ENCODE measurements at places on chromosomes 11 and 22.
A peak's percentile ranks its signal among the peaks of the same experiment; 100 is the strongest.

DNA sequence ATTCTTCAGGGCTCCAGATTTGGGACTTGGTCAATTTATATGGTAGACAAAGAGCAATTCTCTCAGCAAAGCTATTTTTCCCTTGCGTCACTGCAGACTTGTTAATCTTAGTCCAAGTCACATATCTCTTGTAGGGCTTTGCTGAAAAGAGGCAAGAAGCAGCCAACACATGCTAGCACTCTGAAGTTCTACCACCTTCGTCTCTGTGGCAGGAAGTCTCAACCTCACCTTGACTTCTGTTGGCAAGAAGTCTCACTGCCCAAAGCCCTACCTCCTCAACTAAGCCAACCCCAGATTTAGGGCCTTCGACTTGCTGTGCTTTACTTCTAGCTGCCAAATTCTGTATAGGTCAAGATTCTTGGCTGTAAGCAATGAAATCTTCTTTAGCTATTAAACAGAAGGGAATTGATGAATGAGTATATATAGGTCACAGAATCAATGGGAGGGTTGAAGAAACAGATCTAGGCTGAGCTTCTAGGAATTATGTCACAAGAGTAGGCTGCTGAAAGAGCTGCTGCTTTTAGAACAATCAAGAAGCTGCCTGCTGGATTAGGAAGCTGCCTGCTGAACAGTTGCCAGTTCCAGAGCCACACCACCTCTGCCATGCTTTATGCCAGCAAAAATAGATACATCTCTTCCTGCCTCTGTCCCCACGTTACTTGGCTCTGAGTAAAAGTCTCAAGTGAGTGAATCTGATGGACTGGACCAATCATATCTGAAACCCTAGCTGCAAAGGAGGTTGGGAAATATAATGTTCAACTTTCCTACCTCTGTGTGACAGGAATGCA lies 17.6 kb upstream of the NCR3LG1 start:
- DNase-seq: no peak

GRCh38 chr11:74357449-74357848 lies 40.8 kb downstream of the PGM2L1 start:
- no peak for DNase-seq

GRCh38 chr11:117868088-117868487 lies 8.4 kb downstream of the FXYD6 start:
- DNase-seq: no peak

- DNase-seq: no peak
Observed at GRCh38 chr11:34268906-34269430, 88.8 kb downstream of the ABTB2 start.

DNA sequence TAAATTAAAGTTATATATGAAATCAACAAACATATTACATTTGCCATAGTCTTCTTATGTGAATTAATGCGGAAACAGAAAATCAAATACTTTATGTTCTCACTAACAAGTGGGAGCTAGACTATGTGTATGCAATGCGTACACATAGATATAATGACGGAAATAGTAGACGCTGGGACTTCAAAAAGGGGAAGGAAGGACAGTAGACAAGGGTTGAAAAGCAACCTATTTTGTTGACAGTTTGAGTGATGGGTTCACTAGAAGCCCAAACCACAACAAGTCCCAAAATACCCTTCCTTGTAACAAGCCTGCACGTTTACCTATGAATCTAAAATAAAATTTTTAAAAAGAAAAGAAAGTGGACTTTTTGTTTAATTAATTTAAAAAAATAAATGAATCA lies 430.8 kb upstream of the CNTN5 start:
- DNase-seq: no peak

GRCh38 chr11:46741600-46742484 lies 22.8 kb downstream of the F2 start:
- no peak for DNase-seq

- no peak for DNase-seq
Observed at GRCh38 chr11:10892250-10892649, 34.4 kb upstream of the ZBED5 start.

DNA sequence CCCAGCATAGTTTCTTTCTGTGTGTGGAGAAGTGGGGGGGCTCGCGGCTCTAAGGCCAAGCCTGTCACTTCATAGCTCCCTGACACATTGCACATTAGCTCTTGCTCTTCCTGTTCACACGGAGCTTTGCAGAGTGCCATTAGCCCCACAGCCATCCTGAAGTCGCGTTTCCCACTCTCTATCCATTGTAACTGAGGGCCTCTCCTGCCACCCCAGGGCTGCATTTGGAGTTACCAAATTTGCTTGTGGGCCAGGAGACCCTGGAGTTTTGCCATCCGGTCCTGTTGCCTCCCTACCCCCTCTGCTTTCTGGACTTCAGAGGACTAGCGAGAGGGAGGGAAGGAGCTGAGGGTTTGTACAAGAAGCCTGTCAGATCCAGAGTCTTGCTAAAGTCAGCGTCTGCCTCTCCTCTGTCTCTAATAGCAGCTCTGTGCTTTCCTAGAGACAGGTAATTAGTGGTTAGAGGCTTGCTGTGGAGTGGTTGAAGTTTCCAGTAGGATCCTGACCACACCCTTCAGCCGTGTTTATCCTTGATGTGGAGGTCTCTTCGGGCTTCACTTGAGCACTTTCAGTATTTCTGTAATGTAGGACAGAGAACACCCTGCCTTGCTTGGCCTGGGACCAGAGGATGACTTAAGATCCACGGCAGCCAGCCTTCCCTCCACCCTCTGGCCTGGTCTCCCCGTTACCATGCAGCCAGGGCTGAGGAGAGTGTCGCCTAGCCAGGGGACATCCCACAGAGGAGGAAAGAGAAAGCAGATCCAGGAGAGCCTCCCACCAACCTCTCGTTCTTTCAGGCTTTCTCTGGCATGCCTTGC lies 14.1 kb downstream of the DCPS start:
- DNase-seq: no peak

GRCh38 chr11:77883775-77884174 lies 62.8 kb downstream of the AAMDC start:
- DNase-seq: no peak

DNA sequence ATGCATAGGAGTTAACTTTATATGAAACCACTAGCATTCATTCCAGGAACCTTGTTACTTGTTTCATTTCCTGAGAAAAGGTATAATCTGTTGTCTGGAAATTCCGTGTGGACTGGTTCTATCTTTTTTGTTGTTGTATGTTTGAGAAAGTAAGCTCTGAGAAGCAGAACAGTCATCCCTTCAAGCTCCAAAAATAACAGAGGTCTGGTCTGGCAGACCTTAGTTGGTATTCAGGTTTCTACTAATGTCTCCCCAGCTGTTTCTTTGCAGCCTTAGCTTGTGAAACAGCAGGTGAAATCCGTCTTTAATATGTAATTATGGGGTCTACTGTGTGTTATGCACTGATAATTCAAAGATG lies 2.4 kb downstream of the RNF121 start:
- DNase-seq: no peak

GRCh38 chr11:69594481-69594880 lies 46.5 kb upstream of the CCND1 start:
- no peak for DNase-seq

- no peak for DNase-seq
Observed at GRCh38 chr11:40170078-40170477, 1289.4 kb downstream of the LRRC4C start.

GRCh38 chr11:120969993-120970392 lies 53.9 kb upstream of the TBCEL start:
- no peak for DNase-seq

DNA sequence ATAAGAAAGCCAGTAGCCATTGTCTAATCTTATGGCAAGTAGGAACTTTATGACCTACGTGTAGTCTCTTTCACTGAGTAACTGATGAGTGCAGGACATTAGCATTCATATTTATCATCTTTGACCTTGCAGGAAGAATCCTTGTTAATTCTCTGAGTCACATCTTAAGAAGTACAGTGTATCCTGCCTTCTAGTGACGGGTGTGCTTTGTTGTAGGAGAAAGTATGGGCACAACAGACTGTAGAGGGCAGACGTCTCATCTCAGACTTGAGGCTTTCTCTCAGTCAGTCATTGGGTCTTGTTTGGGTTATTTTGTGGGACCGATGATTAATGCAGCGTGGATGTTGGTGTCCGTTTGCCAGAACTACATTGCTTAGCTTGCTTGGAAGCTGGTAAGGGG lies 6.8 kb downstream of the RNF214 start:
- DNase-seq: no peak

- DNase-seq: no peak
Observed at GRCh38 chr11:21794306-21794705, 398.6 kb upstream of the ANO5 start.

DNA sequence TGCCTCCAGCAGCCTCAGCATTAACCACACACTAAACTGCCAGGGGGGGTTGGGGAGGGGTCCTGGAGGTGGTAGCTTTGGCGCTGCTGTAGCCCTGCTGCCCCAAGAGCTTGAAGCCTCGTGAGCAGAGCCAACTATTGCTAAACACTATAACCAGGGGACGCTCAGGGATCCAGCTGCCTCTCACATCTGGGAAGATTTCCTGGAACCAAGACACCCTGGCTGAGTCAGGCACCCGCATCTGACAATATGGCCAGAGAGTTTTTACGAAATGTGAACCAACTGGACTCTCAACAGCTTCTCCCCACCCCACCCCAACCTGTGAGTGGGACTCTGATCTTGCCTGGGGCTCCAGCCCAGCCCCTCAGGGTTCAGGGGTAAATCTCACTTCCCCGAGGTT lies 14.3 kb downstream of the C1QTNF6 start:
- no peak for DNase-seq

- no peak for DNase-seq
Observed at GRCh38 chr22:24578355-24579257, 14.3 kb downstream of the LRRC75B start.

DNA sequence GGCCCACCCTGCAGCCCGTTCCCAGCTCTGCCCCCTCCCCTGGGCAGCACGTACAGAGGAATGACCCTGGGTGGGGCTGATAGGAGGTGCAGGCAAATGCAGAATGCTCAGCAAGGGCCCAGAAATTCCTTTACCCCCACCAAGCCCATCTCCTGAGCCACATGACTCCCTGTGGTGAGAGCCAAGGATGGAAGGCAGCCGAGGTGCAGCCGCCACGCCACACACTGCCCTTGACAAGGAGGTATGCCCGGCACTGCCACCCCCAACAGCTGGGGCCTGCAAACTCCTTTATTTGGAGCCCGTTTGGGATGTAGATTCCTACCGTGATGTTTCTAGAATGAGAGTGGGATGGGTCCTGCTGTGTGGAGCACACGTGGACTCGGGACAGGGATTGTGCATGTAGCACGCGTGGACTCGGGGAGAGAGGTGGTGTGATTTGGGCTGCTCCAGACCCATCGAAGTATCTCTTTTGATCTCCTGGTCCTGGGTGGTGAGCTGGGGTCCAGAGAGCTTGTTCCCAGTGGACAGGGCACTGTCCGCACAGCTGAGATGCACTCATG lies 12.9 kb downstream of the GTSE1 start:
- DNase-seq: no peak

GRCh38 chr22:18050065-18050464 lies 25.7 kb upstream of the MICAL3 start:
- no peak for DNase-seq

DNA sequence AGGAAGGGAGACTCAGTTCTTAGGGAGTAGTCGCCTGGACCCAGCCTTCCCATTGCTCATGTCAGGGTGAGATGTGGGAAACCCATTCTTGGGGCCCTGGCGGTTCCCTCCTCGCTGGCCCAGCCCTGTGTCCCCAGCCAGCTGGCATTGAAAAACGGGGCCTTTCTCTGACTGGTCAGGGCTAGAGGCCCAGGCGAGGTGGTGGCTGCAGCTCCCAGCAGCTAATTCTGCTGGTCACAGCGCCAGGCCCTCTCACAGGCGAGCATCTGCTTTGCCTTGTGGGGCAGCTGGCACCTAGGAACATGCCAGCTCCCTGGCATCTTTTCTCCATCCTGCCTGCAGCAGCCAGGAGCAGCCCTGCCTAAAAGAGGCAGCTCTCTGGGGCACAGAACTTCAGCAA lies 20.1 kb downstream of the TSPAN18 start:
- no peak for DNase-seq

- DNase-seq: no peak
Observed at GRCh38 chr22:45889093-45889538, 87.8 kb downstream of the WNT7B start.

GRCh38 chr11:123374622-123374968 lies 55.5 kb upstream of the GRAMD1B start:
- no peak for DNase-seq

DNA sequence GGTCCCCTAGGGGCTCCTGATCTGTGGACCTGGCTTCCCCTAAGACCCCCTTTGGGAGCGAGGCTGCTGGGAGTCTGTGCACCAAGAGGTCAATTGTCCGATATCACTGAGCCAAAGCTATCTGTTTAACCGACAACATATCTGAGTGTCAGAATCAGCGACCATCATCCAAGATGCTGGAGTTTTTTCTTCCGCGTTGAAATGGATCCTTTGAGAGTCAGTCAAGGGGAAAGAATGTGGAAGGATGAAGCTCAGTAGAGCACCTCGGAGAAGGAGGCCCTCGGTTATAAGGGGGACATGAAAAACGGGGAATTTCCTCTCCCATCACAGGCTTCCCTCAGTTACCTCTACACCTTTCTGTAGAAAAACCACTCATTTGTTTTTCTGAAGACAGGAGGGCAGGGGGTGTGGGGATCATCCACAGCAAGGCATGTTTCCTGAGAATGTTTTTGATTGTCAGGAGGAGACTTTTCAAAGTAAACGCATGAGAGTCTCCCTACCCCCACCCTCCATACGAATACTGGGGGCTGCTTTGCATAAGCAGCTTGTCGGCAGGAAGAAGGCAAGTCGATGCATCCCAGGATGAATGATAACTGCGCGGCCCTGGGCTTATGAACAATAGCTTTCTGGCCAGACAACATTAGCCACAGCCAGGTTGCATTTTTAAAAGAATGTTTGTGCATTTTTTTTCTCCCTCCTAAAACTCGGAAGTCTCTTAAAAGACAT lies 37.7 kb upstream of the CCND1 start:
- DNase-seq: no peak

GRCh38 chr11:62505059-62505439 lies 41.6 kb downstream of the AHNAK start:
- DNase-seq: no peak

DNA sequence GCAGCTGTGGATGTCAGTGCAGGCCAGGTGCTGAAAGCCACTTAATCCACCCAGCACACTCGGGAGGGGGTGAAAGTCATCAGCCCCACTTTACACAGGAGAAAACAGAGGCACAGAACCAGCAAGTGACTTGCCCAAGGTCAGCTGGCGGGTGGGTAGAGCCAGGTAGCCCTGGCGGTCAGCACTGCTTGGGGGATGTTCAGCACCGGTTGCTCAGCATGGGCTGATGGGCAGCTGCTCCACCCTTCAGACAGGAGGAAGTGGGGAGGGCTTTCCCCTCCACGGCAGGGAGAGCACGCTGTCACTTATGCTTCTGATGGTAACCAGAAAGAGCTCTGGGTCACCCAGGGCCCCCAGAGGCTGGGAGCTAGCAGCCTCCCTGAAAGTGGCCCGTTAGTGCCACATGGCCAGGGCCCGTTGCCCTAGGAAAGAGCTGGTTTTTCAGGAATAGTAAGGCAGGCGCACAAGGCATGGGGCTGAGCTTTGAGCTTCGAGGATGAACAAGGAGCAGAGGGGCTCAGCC lies 417.9 kb downstream of the CTTN start:
- DNase-seq: no peak

GRCh38 chr22:30245985-30246813 lies at the start of gene LIF:
TSS of gene LIF (minus strand) at chr22:30246759. CDS start at chr22:30246695, 64 bp downstream.
- peak; percentile 39 for DNase-seq

GRCh38 chr11:111977146-111978027 lies 40.2 kb downstream of the DIXDC1 start:
- no peak for DNase-seq

GRCh38 chr11:122863704-122864326 lies 18.7 kb upstream of the JHY start:
- no peak for DNase-seq

All from stimulated activated CD8-positive, alpha-beta memory T cell treated with anti-CD3 and anti-CD28 coated beads, Interleukin-15, amount 100 ng/mL, for 4 hours (primary cell).